Stimulated activated CD8-positive, alpha-beta memory T cell treated with anti-CD3 and anti-CD28 coated beads, Interleukin-2, amount 100 ng/mL, for 48 hours (primary cell): ENCODE measurements at places on chromosomes 1 and 21.

DNA sequence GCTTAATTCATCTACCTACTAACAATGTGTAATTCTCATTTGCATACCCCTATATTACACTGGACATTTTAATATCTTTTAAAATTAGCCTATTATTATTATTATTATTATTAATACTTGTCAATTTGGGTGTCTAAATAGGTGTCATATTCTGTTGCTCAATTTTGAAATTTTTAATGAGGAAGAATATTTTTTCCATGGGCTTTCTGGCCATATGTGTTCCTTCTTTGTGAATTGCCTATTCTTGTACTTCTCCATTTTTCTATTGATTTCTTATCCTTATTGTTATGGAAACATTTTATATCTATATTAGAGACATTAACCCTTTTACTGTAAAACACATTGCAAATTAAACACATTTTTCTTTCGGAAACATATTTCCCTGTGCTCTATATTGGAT, 6.4 kb upstream of the NIBAN1 start:
- no peak for DNase-seq

GRCh38 chr1:59705466-59706302, 109.1 kb upstream of the HOOK1 start:
- no peak for DNase-seq

DNA sequence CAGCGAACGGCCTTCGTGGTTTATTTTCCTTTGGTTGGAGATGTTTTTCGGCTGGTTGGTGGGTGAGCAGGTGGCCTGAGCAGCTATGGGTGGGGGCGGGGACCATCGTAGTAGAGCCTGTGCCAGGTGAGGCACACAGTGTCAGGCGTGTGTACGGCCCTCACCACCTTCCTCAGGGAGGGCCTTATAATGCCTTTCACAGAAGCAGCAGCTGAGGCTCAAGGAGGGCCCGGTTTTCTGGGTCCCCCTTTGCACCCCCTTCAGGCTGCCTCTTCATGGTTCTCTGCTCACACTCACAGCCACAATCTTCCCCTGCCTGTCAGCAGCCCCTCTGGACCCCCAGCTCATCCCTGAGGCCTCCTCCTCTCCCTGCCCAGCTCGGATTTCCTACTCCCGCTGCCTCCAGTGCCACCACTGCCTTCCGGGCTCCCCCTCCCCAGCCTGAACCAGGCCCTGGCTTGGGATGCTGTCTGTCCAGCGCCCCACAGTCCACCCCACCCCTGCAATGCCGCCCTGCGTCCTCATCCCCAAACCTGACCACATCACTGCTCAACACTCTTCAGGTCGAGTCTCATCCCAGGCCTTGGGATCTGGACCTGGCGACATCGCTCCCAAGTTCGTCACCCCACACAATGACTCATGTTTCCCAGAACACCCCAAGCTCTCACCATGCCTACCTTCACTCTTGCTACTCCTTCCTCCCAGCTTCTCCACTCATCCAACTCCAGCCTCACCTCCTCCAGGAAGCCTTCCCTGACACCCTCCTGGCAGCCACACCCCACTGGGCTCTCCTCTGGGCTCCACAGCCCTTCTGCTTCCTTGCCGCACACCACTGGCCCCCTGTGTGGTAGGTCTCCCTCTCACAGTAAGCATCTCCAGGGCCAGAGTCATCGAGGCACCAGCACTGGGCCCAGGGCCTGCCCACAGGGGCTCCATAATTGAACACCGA, 53.9 kb downstream of the DMRTB1 start:
- no peak for DNase-seq

DNA sequence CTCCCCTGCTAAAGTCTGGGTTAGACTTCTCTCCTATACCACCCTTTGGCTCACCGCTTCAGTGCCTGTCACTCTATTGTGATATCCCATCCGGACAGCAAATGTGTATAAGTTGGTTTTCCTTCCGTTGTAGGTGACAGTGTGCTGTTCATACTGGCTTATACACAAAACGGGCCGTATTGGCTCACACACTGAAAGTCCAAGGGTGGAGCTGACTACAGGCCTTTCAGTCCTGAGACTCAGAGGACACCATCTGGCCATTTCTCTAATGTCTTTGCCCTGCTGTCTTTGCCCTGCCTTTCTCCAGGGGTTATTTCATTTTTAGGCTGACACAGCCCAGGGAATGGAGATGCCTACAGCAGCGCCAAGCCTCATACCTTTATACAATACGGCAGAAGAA, 90.7 kb downstream of the URB2 start:
- DNase-seq, result no peak
